ENCODE measurements at places on chromosomes 3 and 15.
A peak's percentile ranks its signal among the peaks of the same experiment; 100 is the strongest.

GRCh38 chr15:100879464-100880138 is at the start of gene ALDH1A3:
TSS of gene ALDH1A3 (plus strand) at chr15:100879831. CDS start at chr15:100879908, 77 bp downstream.
- peak; percentile 12 for DNase-seq

DNA sequence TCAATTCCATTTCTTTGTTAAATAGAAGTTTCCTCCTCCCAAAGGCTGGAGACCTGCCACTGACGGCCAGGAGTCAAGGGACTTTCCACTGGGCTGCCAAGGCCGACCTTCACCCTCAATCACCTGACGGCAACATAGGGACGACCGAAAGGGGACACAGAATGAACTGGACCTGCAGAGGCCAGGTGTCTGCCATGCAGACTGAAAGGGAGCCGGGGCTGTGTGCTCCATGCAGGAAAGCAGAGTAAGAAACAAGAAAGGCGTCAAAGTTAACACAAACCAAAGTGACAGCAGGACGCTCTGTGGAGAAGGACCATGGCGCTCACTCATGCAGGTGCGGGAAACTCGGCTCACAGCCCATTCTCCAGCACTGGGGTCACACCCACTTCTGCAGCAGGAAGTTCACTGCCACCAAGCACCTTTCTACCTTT is 26.1 kb downstream of the ZXDC start:
- DNase-seq: no peak

DNA sequence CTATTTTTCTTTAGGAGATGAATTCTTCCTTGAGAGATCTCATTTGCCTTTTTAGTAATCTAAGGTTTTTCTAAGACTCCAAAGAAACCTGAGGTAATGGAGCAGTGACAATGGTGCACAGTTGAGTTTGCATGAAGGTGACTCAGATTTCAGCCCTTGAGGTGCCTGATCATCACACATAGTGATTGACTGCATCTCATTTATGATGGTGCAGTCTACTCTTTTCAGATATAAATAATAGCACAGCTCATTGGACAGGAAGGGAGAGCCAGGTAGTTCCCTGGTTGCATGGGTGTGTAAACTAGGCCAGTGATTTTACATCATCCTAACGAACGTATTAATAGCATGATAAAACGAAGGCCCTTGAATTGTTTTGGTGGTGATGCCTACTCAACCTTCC is 86.1 kb upstream of the SAMMSON start:
- DNase-seq: no peak

- no peak for DNase-seq
These were observed 24.4 kb downstream of the SEC61A1 start for GRCh38 chr3:128076483-128077201.

DNA sequence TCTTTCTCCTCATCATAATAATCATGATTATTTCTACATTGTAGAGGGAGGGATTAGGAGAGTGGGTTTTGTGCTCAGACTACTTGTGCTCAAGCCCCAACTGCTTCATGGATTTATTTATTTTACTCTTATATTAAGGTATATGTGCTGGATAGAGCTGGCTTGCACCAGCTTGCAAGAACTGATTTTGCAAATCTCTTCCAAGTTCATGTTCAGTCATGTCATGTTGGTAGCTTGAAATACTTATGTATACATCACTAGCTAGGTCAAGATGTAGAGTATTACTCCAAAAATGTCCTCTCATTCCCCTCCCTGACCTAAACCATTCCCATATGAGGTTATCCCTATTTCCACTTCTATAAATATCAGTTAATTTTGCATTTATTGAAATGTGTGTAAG is 293.9 kb upstream of the RBMS3 start:
- no peak for DNase-seq

DNA sequence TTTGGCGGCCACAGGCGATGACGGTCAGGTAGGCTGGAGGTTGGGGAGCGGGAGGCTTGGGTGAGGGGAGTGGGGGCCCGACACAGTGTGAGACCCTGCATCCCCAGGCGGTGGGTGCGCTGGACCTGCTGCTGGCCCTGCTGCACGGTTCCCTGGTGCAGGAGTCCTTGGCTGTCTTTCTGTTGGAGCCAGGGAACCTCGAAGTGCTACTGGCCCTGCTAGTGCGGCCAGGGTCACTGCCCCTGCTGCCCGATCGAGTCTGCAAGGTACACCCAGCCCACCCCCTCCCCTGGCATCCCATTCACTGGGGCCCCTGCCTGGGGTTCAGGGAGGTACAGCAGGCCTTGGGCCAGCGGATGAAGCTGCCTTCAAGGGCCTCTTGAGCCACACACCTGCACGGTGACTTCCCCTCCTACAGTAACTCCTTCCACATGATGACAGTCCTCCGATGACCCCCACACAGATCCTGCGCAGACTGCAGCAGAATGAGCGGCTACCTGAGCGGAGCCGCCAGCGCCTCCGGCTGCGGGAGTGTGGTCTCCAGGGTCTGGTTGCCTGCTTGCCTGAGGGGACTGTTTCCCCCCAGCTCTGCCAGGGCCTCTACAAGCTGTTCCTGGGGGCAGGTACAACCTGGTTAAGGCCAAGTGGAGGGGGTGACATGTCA is 19.5 kb downstream of the NBEAL2 start:
- no peak for DNase-seq

DNA sequence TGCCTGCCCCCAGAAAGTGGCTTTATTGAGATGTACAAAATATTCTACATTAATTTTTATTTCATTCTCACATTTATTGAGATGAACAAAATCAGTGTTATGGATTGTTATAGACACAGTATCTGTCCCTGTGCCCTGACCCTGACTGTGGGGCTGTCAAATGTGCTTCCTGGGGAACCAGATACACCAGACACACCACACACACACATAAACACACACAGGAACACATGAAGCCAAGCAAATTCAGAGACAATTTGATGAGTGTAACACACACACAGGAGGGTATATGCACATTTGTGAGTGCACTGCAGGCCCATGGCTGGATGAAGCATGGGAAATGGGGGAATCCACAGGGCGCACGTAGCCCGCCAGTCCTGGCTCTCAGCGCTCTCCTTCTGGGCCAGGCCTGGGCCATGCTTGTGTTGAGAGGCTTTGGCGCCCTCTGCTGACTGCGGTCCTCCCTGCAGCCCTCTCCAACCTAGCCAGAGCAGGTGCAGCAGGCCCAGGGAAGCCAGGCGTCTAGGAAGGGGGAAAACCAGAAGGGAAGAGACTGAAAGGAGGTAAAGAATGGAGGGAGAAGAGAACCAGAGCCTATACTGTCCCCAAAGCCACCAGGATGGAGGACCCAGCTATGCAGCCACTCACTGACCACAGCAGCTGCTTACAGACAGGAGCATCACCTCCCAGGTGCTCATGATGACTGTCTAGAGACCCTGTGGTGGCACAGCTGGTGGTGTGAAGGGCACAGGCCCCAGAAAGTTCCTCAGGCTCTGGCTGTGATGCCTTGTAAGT is 18.0 kb upstream of the LOXL1 start:
- DNase-seq: peak; percentile 64

DNA sequence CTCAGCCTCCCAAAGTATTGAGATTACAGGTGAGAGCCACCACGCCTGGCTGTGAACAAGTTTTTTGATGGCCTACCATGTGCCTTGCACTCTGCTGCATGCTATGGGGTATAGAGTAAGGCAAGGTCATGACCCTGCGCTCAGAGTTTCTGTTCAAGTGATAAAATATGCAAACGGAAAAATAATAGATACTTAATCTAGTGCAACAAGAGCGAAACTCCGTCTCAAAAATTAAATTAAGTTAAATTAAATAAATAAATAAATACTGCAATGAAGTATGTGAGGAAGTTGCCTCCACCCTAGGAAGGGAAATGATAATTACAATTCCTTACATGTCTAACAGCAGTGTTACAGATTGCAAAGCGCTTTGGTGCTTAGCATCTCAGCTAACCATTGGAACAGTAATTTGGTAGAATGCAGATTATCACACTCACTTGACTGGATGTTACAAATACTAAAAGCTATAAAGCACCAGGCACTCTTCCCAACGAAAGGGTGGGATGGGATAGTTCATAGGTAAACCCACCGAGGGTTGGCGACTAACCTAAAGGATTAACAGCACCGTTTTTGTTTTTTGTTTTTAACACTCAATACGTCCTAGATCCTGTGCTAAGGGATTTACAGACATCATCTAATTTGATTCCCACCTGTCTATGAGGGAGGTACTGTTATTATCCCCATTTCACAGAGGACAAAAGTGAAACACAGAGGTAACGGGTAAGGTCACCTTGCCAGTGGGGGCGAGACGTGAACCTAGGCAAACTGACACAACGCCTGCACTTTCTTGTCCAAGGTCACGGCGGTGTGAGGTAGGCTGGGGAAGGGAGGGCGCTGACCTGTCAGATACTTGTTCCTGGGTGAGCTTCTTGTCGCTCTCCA is 793 bp upstream of the FANCD2 start:
- DNase-seq: no peak
